ENCODE measurements at places on chromosomes 11 and 22.
A peak's percentile ranks its signal among the peaks of the same experiment; 100 is the strongest.

GRCh38 chr22:38187413-38188212 is 6.0 kb upstream of the PLA2G6 start:
- DNase-seq = no peak

GRCh38 chr11:81072273-81072672 is 1631.4 kb upstream of the TENM4 start:
- DNase-seq = no peak

DNA sequence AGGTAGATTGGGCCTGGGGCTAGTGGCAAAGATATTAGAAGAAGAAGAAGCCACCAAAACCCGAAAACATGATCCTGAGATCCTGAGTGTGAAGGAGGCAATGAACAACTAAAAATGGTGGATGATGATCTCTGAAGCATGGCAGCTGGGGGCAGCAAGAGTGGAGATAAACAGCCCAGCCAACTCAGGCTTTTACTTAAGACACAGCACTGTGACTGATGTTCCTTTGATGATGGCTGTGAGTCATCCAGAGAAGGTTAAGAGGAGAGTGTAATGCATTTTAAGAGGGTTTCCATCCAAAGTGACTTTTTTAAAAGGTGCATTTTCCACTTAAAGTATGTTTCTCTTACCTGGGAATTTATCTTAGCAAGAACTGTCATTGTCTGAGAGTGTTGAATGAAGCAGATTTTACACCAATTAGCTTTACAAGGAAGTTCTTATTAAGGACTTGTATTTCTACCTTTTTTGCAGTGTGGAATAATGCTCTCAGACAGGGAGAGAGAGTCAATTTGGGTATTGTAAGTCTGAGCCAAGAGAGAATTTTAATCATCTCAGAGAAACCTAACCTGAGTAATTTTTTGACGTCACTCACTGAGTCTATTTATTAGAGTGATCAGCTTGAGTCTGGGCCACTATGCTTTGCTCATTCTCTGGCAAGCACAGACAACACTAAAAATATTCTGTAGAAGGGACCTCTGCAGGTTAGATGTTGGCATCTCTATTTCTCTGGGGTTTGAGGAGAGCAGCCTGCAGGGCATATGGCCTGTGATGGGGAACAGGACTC is 14.1 kb upstream of the CALCB start:
- DNase-seq = no peak

DNA sequence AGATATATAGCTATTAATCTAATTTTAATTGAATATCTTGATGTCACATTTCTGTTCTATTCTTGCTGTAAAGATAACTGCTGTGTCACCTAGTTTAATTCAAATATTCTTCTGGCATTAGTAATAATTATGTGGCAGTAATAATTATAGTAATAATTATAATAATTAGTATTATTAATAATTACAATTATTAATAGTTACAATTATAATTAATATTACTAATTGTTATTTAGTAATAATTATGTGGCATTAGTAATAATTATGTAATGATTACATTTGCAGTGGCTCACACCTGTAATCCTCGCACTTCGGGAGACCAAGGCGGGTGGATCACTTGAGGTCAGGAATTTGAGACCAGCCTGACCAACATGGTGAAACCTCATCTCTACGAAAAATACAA is 1.6 kb upstream of the TRIM5 start:
- DNase-seq = no peak

DNA sequence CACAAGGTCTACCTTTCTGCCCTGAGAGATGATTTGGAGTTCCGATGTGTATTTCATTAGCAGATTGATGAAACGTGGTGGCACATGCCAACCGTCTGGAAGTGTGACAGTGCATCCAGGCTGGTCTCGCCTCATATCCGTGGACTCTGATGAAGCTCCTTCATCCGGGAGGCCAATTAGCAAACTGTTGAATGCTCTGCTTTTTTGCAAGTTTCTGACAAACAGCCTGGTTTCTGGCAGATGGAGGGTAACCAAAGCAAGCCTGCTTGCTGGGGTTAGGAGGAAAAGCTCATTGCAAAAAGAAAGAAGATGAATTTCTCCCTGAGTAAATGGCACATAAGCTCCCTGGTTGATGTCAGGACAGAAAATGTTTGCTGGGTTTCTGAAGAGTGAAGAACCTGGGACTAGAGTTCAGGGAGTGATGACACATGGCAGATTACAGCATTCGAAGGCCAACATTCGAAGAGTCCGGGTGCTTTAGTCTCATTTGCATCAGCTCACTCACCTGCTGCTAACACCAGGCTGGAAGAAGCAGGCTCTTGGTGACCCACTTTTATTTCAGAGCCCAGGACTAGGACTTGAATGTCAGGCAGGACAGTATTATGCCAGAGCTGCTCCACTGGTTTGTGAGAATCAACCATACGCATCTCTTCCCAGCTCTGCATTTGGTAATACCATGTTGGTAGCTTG is 135.9 kb upstream of the TTC12 start:
- DNase-seq = no peak

GRCh38 chr11:16969010-16969999 is 44.9 kb downstream of the PLEKHA7 start:
- DNase-seq = no peak

DNA sequence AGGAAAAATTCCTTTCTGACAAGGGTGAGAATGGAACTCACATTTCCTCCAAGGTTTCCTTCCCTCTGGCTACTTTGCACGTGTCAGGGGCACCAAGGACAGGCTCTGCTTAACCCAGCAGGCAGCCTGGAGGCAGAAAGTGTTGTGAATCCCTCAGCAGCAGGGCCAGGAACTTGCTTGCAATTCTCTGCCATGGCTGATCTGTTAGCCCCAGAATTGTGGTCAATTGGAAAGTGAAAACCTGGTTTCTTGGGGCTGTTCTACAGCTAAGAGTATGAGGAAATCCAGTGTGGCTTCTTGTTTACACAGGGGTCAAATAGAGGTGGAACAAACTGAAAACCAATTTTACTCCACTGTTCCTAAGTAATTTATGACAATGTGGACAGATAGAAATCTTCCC is 38.3 kb upstream of the CEP295 start:
- DNase-seq = no peak

- no peak for DNase-seq
These were observed 14.7 kb downstream of the OTUB1 start for GRCh38 chr11:64000740-64001483.

DNA sequence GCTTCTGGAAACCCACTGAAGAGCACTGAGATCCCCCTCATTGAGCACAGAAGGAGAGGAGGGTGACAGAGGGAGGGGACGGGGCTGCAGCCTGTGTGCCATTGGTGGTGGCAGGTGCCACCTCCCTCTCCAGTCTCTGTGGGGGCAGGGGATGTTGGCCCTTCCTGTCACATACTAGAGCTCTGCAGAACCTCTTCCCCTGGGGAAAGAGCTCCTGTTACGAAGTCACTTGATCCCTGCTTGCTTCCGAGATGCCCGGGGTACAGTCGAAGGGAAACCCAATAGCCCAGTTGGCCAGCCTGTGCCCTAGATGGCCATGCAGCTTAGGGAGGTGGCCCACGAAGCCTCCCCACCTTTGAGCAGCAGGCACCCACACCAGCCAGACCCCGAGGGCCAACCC is 29.4 kb downstream of the DAGLA start:
- DNase-seq = no peak

- DNase-seq = no peak
These were observed 429 bp downstream of the VEGFB start for GRCh38 chr11:64234647-64235379.

- peak; percentile 29 for DNase-seq
These were observed 12.8 kb upstream of the HYLS1 start for GRCh38 chr11:125874556-125875124.

DNA sequence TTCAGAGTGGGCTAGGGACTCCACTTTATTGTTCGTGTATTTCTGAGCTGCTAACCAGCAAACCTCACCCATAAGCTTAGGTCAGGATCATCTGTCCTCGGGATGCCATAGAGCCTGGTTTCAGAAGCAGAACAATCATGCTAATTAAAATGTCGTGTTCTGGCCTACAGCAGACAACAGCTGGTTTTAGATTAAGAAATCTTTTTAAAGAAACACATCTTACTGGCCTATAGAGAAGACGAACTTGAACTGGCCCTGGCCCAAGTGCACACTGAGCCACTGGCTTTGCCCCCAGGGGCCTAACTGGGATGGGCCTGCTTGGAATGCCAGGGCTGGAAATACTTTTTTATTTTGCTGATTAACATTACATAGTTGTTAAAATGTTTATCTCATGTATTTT is 63.2 kb downstream of the ALX4 start:
- no peak for DNase-seq

GRCh38 chr11:12363373-12363772 is 14.0 kb upstream of the PARVA start:
- no peak for DNase-seq

DNA sequence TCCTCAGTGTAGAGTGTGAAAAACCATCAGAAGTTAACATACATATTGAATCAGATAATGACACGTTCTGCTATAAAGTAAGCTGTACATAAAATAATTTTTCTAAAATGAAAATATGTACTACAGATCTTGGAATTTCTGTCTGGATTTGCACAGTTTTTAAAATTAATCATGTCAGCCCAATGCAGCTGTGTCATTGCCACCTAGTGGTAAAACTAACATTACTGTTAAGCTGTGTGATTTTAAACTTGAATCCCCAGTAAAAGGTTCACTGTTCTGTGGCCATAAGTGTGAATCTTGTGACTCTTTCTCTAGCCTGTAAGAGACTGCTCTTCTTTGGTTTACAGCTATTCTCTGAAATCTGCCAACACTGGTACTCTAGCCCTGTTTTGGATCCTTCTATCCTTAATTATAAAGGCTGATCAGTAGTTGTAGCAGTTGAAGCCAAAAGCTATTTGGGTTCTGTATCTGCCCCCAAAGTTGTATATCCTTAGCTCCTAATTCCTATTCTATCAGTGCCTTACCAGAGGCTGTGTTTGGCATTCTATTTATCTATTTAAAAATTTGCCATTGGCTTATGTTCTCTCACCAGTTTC is 4.0 kb downstream of the JRKL start:
- DNase-seq = no peak

DNA sequence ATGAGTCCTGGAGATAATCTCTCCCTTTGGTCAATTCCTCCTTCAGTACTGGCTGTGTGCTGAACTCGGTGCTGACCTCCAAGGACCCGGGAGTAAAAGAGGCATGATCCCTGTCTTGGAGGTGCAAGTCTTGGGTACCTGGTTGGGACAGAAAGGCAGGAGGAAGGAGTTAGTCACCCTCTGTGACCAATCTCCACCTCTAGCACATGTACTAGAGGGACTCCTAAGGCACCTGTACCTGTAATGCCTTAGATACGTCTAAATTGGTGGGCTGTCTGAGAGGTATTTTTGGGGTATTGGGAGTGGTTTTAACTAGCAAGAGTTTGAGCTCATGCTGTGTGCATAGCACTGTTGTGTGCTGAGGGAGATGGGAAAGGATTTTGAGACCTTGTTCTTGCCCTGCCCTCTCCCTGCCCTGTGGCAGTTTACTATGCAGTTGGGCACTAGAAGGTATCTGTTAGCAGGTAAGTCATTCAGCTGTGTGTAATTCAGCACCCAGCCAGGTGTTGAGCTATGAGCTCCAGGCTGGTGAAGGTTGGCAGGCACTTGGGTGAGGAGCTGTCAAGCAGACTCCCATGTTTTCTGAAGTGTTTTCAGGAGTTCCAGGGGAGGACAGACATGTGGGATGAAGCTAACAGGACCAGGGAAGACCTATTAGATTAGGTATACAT is 2.5 kb downstream of the PANX1 start:
- DNase-seq = no peak

DNA sequence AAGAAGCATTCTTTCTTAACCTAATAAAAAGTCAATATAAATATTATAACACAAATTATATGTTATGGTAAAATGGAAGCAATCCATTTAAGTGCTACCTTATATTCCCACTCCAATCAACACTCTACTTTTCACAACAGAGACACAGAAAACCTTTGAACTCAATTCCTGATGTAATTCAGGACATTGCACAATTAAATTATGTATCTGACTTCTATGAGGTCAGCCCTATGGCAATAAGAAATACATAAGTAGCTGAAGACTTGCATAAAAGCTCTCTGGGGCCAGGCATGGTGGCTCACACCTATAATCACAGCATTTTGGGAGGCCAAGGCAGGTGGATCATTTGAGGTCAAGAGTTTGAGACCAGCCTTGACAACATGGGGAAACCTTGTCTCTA is 6.8 kb downstream of the OR4D10 start:
- no peak for DNase-seq

- no peak for DNase-seq
These were observed 16.1 kb downstream of the NCAPD3 start for GRCh38 chr11:134207538-134208239.

- DNase-seq = no peak
These were observed 147.5 kb downstream of the TMEM135 start for GRCh38 chr11:87185228-87185627.

DNA sequence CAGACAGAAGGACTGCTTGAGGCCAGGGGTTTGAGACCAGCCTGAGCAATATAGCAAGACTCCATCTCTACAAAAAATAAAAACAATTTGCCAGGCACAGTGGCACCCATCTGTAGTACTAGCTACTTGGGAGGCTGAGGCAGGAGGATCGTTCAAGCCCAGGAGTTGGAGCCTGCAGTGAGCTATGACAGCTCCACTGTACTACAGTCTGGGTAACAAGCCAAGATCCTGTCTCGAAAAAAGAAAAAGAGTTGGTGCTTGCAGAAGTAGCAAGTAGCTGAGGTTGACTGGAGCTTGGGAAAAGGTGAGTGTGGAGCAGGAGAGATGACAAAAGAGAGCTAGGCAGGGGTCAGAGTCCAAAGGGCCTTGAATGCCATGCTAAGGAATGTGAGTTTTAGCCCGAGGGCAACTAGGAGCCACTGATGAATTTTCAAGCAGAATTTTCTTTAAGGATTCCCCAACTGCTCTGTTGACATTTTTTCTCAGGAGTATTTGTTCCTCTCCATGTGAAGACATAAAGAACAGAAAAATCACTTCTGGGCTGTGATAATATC is 3.1 kb downstream of the AP1B1 start:
- no peak for DNase-seq

DNA sequence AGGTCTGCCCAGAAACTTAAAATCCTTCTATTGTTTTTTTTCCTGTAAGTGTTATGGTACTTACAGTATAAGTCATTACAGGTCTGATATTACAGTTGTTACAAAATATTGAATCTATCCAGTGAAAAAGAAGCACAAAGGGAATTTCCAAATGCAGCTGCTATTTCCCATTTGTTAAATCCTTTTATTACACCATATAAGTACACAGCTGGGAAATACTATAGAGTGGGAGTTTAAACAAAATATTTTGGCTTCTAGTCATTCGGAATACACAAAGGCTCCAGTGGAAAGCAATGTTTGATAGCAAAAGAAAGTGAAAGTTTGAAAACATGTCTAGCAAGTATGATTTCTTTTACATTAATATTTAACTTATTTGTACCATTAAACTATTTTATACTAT is 18.0 kb downstream of the SOX6 start:
- DNase-seq = no peak

All from frontal cortex (tissue), 4 donors.